ENCODE measurements at places on chromosomes 3 and 15. TPM values are rescaled to one million over a fixed set of nuclear protein-coding genes. Genes with fewer than 3 reads are reported as not detected.

GRCh38 chr3:45806072-45806471 lies 9.7 kb upstream of the SLC6A20 start:
- DNase-seq = no peak

- no peak for DNase-seq
Measured at GRCh38 chr3:108208831-108209230, 13.4 kb downstream of the IFT57 start.

- DNase-seq = no peak
Measured at GRCh38 chr15:99508311-99508645, 57.5 kb upstream of the MEF2A start.

- DNase-seq = peak; percentile 49
Measured at GRCh38 chr15:52527911-52528563, 643 bp downstream of the MYO5A start.

GRCh38 chr15:87118435-87118834 lies 1038.8 kb downstream of the AGBL1 start:
- no peak for DNase-seq

DNA sequence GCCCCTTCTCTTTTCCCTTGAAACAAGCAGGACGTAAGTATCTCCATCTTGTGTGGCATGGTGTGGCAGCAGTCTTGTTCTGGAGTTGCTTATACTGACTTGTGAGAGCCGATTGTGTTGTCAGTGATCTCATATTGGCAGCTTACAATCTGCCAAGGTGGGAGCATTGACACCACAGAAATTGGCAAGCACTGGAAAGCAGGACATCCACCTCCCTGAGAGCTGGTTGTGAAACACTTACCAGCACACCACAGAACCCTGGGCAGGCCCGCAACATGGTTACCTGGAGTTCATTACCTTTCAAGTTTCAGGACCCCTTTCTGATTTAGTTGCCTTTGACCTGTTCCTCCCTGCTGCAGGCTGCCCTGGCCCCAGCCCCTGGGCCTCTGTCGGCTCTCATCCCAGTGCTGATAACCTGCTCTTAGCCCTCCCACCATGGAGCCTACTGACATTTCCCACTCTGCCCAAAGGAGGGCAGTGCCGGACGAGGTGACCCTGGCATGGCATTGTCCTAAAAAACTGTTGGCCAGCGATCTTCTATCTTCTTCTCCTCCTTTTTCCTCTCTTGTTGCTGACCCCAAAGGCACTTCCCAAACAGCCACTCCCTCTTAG lies 10.6 kb upstream of the ATP2B2 start:
- DNase-seq = peak; percentile 26

DNA sequence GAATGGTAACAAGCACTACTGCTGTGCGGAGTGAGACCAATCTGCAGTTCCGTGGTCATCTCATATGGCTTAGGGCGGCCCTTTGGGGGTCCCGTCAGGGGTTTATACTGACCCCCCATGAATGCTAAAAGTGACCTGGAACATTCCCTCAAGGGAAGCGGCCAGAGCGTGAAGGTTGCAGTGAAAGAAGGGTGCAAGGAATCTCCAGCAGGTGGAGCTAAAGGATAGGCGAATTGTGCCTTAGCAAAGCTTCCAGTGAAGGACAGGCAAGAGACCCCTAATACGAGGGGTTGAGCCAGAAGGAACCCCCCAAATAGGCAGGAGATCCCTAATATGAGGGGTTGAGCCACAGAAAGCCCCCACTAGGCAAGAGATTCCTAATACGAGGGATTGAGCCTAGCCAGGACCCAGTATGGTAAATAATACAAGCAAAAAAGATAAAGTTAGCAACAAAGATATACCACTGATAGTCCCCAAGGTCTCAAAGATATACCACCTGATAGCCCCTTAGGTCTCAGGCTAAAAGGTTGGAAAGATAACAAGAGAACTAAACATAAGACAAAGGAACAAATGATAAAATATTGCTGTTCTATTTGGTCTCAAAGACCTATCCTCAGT lies 32.8 kb downstream of the ZNF589 start:
- no peak for DNase-seq

DNA sequence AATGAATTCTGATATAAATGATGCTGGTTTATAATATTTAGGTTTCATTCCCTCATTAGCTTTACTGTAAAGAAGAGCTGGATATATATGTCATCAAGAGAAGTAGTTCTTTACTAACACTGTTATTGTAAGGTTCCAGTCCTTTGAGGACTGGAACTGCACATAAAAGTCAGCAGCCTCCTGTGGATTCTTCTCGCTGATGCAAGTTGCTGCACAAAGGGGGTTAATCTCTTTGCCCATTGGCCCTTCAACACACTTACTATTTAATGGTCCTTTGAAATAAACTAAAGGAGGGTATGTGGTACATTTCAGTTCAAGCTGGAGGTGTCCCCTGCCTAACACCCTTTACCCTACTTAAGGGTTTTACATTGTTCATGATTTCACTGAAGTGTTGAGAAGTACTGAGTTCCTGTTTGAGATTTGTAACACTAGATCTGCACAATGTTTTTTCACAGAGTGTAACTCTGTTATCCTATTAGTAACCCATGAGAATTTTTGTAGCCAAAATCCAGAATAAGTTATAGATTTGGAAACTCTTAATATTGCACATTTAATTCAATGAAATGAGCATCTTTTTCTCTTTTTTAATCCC lies 43.9 kb downstream of the NR2C2 start:
- DNase-seq = no peak

GRCh38 chr3:105811518-105812193 lies 57.2 kb downstream of the CBLB start:
- no peak for DNase-seq

DNA sequence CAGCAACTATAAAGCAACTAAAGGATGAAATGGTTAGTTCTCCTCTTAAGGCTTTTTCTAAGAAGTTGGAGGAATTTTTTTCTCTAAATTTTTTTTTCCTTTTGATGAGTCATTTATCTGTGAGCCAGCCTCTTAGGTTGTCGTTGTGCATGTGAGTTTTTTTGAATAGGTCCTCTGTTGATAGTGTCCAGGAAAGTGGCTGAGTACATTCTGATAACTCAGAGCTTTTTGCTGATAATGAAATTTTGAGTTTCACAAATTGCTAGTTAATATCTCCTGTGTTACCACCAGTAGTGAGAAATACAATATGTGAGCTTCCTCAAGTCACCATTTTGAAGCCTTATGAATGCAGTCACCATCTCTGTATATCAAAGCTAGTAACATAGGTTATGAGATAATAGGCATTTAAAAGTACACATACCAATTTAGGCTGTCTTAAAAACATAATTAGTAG lies 7.1 kb upstream of the LXN start:
- no peak for DNase-seq

DNA sequence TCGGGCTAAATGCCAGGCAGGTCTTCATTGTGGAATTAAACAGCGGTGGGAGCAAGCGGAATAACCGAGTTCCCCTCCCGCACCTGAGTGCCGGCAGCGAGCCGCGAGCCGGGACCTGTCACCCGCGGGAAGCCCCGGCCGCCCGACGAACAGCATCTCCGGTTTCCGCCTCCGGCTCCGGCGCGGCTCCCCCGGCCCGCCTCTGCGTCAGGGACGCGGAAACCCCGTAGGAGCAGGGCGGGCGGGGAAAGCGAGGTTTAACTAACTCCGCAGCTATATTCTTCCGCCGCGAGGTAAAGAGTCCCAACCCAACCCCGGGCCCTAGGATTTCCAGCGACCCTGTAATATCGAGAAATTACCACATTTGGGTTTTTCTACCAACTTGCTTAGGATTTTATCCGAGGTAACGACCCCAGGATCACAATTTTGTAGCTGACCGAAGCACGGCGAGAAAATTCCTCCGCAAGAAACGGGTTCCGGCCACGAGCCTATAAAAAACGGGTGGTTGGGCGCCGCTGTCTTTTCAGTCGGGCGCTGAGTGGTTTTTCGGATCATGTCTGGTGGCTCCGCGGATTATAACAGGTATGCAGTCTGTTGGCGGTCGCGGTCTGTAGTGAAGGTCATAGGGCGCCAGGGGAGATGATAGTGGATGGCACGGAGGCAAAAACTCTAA lies at the start of gene EIF4A2:
TSS of gene EIF4A2 (plus strand) at position 520 of the 673 bp plus-strand sequence. CDS start at position 554, 34 bp downstream.
- peak; percentile 96 for DNase-seq

- no peak for DNase-seq
Measured at GRCh38 chr15:94028809-94029208, 202.6 kb upstream of the MCTP2 start.

DNA sequence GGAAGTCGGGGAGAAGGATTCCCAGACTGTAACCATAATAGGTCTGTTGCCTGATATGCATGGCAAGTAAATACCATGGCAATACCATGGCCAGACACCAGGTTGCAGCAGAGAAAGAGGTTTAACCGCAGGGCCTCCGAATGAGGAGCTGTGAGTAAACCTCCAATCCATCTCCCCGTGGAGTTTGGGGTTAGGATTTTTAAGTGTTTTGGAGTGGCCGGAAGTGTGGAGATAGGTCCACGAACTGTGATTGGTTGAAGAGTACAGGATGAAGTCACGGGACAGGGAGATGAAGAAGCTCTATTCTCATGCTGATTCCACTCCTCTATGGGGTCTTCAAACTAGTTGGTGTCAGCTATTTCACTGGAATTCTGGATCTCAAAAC lies 127.9 kb downstream of the ST8SIA2 start:
- peak; percentile 83 for DNase-seq

- DNase-seq = no peak
Measured at GRCh38 chr3:166446986-166447385, 609.8 kb upstream of the BCHE start.

GRCh38 chr15:40911141-40911540 lies 16.9 kb downstream of the VPS18 start:
- DNase-seq = no peak

- DNase-seq = no peak
Measured at GRCh38 chr3:134486577-134487041, 752 bp downstream of the CEP63 start.

GRCh38 chr15:64828985-64829384 lies 3.5 kb upstream of the PIF1 start:
- DNase-seq = no peak

GRCh38 chr15:101531170-101531569 lies 41.7 kb upstream of the PCSK6 start:
- no peak for DNase-seq

DNA sequence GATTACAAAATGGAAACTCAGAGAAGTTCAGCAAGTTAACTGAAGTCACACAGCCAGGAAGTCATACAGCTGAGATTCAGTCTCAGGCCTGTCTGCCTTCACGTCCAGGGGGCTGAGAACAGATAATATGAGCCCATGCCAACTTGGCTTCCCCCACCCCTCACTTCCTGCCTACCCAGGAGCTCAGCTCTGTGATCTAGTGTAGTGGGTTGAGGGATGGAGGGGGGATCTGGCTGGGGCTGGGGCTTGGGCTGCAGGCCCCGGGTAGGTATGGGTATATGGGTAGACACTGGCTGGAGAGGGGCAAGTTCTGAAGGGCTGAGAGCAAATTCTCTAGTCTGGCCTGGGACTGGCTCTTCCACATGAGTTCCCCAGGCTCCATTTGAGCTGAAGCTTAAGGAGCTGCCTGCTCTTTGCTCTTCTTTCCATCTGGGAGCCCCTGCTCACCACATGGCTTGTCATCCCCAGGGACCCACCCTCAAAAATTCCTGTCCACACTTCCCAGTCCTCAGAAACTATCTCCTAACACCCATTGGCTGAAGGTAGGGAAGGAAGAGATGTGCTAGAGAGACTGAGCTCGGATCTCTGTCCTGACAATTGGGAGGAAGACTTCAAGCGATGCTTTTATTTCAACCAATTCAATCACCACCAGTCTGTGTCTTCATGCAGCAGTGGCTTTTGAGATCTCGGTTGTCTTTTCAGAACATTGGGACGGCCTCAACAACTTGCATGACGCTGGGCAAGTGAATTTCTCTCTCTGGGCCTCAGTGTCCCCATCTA lies 2.0 kb downstream of the RASGRF1 start:
- DNase-seq = no peak

DNA sequence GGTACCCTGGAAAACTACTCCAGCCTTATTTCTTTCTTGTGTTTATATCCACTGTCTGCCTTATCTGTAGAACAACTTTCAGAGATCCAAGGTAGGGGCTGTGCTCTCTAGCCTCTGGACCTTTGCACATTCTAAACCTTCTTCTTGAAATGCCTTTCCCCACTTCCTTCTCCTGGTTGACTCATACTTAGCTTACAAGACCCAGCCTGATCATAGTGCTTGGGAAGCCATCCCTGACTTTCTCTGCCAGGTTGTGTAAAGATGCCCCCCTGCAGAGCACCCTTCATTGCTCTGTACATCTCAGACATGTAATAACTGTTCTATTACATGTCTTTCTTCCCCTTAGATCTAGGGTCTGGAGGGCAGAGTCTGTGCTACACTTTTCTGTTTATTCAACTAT lies 50.1 kb downstream of the PPM1L start:
- no peak for DNase-seq

DNA sequence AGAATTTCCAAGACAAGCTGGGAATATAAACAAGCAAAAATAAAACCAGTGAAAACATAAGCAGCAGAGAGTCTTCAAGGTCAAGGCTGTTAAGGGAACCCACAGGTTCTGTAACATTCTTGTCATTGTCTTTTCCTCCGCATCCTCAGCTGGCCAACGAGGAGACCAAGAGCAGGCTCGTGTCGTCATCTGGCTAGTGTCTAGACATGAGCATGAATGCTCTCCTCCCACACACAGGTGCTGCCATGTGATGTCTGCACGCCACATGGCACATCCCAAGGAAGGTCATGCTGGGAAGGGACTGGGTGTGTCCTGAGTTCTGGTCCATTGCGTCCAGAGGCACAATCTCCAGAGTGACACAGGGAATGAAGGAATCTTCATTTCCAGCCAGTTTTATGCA lies 156.2 kb downstream of the POLR2M start:
- DNase-seq = no peak

- DNase-seq = no peak
Measured at GRCh38 chr3:23889386-23889785, 27.4 kb downstream of the NKIRAS1 start.

DNA sequence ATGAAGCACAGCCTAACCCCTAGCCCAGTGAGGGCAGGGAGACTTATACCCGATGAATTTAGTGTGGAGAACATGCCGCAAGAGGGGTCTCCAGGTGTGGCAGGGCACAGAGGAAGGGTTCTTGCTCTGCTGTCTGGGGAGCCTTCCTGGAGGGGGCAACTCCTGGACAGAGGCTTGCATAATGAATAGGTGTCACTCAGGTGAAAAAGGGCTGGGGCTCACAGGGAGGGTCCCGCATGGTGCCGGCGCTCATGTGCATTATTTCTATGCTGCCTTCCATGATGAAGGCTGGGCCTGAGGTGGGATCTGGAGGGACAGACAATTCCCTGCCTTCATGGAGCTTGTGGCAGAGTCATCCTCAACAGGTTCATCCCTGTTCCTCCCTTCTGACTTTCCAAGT lies 51.5 kb downstream of the ITGA11 start:
- no peak for DNase-seq

GRCh38 chr3:30741889-30742288 lies 135.5 kb downstream of the TGFBR2 start:
- no peak for DNase-seq

Gene CCNB2
- polyA plus RNA-seq = 1.5 TPM

Gene PLA2G4D
- not detected for polyA plus RNA-seq

Gene DLL4
- polyA plus RNA-seq = 0.20 TPM

Gene TCTA
- polyA plus RNA-seq = 24.8 TPM

Gene CACNA2D2
- 0.75 TPM for polyA plus RNA-seq

Gene HTR3E
- not detected for polyA plus RNA-seq

Gene LRRC34
- 5.3 TPM for polyA plus RNA-seq

Gene MITF
- polyA plus RNA-seq = 4.1 TPM

Gene SLC2A2
- not detected for polyA plus RNA-seq

Gene CCR9
- polyA plus RNA-seq = not detected
